ENCODE measurements at places on chromosomes 11 and 22. TPM values are rescaled to one million over a fixed set of nuclear protein-coding genes. Genes with fewer than 3 reads are reported as not detected.

Gene CYP2D6
- 7.2 TPM for total RNA-seq

Gene PGA5
- not detected for total RNA-seq

Gene GGTLC3
- not detected for total RNA-seq

Gene CCDC86
- total RNA-seq: 23.2 TPM

Gene RASL10A
- total RNA-seq: 2.5 TPM

Gene NXPE1
- total RNA-seq: not detected

Gene CD151
- 142 TPM for total RNA-seq

Gene OR51B4
- 0.47 TPM for total RNA-seq

Gene SPINDOC
- 63.7 TPM for total RNA-seq

Gene OR51B5
- total RNA-seq: 1.1 TPM

Gene TMEM25
- 46.1 TPM for total RNA-seq

Gene MMP13
- total RNA-seq: not detected

Gene B4GAT1
- 29.5 TPM for total RNA-seq

Gene OR6A2
- 0.34 TPM for total RNA-seq

Gene ARHGAP42
- 19.4 TPM for total RNA-seq

Gene TRPC6
- 0.42 TPM for total RNA-seq

Gene OR4A16
- not detected for total RNA-seq

Gene MMP12
- total RNA-seq: not detected

Gene KRTAP5-11
- total RNA-seq: not detected

Gene CHST1
- total RNA-seq: 1.0 TPM

Gene IGLL1
- not detected for total RNA-seq

Gene DAGLA
- total RNA-seq: 8.1 TPM

Gene HTR3A
- total RNA-seq: not detected

Gene TXN2
- total RNA-seq: 54.9 TPM

Gene PKP3
- total RNA-seq: 65.7 TPM

Gene CRYBB3
- total RNA-seq: 0.54 TPM

Gene PHRF1
- 48.2 TPM for total RNA-seq

Gene KDM4E
- not detected for total RNA-seq

Gene BARX2
- total RNA-seq: 73.5 TPM

Gene SHANK3
- total RNA-seq: 14.3 TPM

Gene CHADL
- total RNA-seq: 3.3 TPM

Gene VPREB3
- total RNA-seq: not detected

Gene LRRC74B
- total RNA-seq: not detected

Gene LRRN4CL
- total RNA-seq: 1.6 TPM

Gene ACTN3
- 0.11 TPM for total RNA-seq

Gene SCN2B
- 2.3 TPM for total RNA-seq

Gene ADM
- total RNA-seq: 12.8 TPM

Measured in mesothelial cell of epicardium (in vitro differentiated cells).